ENCODE measurements at places on chromosomes 5 and 9.
A peak's percentile ranks its signal among the peaks of the same experiment; 100 is the strongest.

- no peak for DNase-seq
These were observed 9.2 kb downstream of the LIFR start for GRCh38 chr5:38547257-38547656.

DNA sequence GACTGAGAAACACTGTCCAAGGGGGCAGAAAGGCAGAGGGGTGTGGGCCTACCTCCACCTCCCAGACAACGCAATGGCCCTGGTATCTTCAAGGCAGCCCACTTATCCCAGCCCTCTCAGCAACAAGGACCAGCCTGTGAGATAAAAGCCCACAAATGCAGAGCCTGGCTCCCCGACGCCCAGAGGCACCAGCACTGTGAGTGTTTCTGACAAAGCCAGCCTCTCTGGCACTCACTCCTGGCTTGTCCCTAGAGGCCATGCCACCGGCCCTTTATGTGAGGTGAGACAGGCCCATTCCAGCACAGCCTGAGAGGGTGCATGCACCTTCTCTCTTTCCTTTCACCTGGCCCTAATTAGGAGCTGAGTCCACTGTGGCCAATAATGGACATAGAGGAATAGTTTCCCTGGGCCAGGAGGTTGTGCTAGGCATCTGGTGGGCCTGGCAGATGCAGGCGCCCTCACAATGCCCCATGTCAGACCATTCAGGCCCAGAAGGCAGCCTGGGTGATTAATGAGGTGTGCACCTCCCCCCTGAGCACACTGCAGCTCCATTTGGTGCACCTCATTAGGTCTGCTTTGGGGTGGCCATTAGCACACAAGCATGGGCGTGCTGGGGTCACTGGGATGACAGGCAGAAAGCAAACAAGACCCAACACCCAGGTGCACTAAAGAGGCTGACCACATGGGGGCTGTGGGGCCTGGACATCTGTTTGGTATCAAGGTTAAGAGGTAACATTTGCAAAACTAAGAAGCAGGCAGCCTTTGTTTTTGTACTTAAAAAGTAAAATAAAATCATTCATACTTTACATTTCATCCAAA is 176.0 kb downstream of the MED10 start:
- DNase-seq, result no peak

DNA sequence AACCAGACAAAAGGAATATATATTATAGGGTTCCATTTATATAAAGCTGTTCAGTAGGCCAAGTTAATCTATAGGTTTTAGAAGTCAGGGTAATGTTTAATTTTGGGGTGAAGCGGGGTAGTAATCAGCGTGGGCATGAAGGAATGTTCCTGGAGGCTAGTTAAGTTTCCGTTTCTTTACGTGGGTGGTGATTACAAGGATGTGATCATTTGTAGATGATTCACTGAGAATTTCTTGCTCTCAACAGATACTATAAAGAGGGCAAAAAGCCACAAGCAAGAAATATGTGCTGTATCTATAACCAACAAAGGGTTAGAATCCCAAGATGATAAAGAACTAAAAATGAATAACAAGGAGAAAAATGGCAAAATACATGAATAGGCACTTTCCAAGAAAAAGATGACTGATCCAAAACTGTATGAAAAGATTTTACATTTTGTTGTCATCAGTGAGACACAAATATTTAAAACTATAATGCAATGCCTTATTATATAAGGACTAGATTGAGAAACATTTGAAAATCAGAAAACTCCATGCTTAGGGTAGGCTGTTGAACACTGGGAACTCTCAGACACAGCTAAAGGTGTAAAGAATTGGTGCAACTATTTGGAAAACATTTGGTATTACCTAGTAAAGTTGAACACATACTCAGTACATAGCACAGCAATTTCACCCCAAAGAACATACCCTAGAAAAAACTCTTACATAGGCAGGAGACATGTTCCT is 224.3 kb upstream of the S1PR3 start:
- DNase-seq, result no peak

GRCh38 chr9:137146527-137146918 is 7.6 kb downstream of the GRIN1 start:
- no peak for DNase-seq

GRCh38 chr5:33195431-33196165 is 245.2 kb upstream of the TARS1 start:
- DNase-seq, result no peak

DNA sequence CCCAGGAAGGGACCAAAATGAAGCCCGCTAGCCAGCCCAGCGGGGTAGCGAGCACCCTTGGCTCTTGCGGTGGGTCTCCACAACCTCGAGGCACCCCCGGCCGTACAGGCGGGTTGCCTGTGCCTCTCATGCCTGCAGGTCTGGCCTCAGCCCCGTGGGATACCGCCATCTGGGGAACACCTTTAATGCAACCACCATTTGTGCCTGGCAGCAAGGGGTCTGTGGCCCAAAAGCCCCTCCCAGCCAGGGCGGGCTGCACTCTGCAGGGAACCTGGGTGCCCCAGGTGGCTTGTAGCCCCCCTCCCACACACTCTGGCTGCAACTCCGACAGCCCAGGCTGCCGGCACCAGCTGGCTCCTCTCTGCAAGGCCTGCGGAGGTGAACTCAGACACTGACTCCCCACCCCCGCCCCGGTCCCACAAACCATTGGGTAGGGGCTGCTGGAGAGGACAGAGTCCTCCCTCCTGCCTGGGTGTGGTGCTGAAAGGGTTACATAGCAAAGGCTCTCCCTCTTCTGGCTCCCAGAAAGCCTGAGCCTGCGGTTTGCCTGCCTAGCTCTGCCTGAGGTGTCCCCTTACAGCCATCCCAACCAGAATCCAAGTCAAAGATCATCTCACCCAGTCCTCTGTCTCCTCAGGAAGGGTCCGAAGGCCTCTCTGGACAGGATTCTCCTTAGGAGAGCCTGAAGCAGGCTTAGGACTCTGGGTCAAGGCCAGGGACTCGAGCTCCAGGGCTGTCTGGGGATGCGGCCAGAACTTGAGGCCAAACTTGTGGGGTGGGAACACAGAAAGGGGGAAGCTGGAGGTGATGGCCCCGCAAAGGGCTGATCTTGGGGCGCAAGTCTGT is 109.4 kb downstream of the PSD2 start:
- no peak for DNase-seq

DNA sequence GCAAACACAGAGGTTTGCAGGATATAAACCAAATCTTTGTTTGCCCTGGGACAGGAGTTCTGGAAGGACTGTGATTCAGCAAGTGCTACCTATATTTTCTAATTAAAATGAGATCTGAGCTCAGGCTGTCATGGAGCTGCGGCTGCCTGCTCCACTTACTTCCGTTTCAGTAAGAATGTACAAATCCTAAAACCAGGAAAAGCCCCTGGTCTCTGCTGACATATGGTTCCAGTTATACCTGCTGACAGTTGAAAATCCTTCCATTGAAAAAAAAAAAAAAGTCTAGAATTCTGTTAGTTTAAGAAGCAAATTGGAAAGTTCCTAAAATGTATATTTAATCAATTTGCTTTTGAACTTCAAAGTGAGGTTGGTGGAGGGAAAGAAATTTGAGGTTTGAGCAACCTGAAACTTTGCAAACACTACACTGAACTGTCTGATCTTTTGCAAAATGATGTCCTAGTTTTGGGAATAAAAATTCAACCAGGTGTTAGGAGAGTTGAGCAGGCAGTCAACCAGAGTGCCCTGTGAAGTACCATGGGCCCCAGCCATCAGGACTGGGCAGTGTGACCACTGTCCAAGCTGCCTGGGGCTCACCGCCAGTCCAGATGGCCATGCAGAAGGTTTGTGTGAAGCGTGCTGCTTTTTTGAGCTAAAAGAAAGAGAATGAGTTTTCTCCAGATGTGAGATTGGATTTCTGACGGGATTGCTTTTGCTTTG is 50.6 kb downstream of the SHB start:
- no peak for DNase-seq

GRCh38 chr9:100229561-100229960 is 123.2 kb downstream of the TEX10 start:
- no peak for DNase-seq

DNA sequence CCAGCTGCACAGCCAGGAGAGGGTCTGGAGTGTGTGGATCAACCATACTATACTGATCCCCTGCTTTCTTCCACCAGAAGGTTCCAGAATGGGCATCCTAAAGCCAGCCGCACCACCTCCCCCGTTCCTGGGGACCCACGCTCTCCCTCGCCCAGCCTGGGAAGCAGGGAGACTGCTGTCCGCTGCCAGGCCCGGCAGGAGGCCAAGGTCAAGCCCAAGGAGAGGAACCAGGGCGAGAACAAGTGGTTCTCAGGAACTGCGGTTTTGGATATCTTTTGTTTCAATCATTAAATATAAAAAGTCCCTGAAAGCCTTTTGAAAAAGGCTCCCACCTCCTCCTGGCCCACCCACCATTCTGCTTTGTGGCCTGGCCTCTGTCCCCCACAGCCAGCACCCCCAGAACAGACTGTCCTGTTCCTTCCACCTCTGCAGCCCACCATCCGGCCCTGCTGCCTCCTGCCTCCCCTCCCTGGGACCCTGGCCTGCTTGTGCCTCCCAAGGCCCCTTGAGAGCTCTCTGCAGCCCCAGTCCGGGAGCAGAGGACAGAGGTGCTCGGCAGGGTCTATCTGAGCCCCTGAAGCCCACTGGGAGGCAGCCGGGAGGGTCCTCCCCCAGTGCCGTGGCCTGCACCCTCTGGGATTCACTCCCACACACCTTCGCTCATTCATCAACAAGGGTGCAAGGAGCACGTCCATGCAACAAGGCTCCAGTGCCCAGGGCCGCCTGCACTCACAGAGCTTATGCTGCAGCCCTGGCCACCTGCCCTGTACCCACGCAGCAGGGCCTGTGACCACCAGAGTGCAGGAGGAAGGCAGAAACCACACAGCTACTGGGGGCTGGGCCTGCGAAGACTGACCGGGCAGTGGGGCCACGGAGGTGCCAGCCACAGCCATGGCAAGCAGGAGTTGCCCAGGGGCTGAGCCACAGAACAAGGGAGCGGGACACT is 614 bp upstream of the LCN6 start:
- no peak for DNase-seq

DNA sequence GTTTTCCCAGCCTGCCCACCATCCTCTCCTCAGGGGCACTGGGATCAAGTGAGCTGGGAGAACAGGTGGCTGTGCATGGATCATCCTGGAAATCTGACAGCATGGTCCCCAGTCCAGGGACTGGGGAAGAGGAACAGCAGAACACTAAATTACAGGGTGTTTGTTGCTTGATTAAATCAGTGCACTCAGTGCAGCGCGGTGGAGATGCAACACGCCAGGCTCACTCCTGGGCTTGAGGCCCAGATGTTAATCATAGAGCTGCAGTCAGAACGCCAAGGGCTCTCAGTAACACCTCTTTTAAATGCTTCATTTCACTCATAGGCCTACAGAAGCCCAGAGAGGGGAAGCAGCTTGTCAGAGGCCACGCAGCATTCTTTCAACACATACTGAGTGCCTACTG is 14.2 kb upstream of the LARP1 start:
- peak; percentile 41 for DNase-seq

DNA sequence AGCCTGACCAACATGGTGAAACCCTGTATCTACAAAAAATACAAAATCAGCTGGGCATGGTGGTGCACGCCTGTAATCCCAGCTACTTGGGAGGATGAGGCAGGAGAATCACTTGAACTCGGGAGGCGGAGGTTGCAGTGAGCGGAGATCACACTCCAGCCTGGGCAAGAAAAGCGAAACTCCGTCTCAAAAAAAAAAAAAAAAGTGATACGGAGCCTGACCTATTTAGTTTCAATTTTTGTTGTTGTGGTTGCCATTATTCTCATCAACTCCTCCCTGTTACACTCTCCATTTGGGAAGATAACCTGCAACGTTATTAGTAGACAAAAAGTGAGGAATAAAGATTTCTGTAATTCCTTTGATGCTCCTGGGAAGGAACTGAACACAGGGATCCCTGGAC is 1.3 kb downstream of the STOM start:
- DNase-seq, result no peak

GRCh38 chr5:132759114-132760048 is 12.2 kb downstream of the CCNI2 start:
- DNase-seq, result peak; percentile 84

DNA sequence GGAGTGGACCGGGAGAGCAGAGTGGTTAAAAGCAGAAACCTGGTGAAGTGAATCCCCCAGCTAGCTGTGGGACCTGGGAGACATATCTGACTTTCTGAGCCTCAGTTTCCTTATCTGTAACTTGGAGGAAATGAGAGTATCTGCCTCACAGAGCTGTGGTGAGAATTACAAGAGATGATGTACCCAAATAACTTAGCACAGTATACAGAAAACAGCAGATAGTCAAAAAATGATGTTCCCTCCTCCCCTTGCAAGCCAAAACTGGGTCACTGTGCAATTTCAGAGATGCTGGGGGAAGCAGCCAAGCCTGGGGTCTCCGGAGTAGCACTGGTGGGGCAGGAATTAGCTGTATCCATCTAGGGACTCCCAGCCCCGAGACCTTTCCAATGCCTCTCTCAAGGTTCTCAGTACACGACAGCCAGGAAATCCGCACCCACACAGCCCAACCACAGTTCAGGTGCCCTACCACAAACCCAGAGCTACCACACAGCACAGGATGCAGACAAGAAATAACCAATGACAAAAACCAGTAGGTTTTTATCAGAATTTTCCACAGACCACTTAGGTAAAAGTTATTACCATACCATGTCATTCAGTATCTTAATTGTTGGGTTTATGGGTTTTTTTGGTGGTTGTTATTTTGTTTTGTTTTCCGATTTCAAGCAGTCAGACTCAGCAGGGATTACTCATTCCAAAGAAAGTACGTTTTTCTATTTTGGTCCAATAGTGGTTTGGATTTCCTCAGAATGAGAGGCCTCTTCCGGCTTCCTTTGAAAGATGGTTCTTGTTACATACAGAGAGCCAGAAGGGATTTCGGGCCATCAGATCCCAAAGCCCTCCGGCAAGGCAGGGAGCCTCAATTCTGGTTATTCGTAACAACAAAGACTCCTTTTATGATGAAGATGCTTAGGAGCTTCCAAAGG is 4.9 kb upstream of the HRH2 start:
- no peak for DNase-seq

DNA sequence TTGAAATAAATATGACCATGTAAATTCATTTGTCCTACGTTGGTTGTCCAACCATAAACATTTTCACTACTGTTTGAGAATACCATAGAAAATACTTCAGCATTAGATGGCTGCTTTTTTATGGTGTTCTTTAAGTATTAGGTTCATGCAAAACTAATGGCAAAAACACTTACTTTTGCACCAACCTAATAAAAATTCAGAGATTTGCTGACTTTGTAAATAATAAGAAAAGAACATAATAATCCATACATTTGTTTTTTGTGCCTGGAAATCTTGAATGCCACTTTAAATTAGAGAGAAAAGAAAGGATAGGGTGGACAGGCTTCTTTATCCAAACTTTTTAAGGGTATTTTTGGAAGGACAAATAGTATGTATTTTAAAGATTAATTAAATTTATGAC is 719.7 kb upstream of the TYRP1 start:
- DNase-seq, result no peak
